ENCODE measurements at places on chromosomes 6 and 20.
A peak's percentile ranks its signal among the peaks of the same experiment; 100 is the strongest.

- DNase-seq, result no peak
Observed at GRCh38 chr6:131924881-131925474, 26.2 kb downstream of the CCN2 start.

GRCh38 chr20:11686820-11687543 is 230.7 kb upstream of the BTBD3 start:
- DNase-seq, result no peak

- no peak for DNase-seq
Observed at GRCh38 chr20:62472138-62472940, 3.5 kb downstream of the GATA5 start.

DNA sequence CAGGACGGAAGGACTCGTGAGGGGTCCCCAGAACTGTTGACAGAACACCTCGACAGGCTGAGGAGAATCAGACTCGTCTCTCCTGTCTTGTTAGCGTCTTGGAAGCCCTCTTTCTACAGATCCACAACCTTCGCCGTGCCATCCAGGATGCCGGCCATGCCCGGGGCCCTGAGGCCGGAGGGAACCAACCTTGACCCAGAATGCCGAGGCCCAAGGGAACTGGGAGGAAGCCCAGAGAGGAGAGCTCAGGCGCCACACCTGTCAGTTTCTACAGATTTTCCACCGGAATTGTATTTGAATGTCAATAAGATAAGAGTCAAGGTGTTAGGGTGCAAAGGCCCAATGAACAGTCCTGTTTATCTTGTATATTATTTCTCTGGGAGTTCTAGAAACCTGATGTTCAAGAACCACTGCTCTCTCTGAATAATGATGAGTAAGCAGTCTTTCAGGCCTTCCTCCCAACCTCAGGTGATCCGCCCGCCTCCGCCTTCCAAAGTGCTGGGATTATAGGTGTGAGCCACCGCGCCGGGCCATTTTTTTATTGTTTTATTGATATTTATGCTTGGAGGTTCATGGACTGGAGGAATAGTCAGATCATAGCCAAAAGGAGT is 799 bp upstream of the ME1 start:
- DNase-seq, result no peak

DNA sequence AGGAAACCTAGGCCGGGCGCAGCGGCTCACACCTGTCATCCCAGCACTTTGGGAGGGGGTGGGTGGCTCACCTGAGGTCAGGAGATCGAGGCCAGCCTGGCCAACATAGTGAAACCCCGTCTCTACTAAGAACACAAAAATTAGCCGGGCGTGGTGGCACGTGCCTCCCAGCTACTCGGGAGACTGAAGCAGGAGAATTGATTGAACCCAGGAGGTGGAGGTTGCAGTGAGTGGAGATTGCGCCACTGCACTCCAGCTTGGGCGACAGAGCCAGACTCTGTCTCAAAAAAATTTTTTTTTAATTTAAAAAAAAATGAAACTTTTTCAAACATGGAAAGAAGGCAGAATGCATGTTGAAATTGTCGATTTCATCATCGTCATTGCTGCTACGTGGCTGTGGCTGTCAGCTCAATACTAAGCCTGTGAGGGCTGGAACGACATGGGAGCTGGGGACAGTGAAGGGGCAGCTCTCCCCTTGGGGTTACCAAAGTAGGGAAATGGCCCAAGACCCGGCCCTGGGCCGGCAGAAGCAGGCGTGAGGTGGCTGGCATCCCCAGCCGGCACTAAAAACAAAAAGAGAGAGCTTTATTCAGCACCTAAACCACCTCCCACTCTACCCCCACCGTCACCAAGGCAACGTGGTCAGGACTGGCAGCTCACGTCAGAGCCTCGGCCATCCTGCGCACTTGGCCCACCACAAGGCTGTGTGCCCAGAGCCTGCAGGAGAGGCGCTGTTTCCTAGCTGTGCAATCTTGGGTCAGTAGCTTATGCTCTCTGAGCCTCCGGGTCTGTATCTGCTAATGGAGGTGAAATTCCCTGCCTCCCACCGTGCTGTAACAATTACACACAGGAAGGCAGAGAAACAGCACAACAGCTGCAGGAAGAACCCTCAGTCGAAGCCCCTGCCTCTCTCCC is 30.8 kb downstream of the AGPAT4 start:
- DNase-seq, result no peak

GRCh38 chr6:105608711-105609374 is 206.0 kb upstream of the PREP start:
- DNase-seq, result peak; percentile 91

- peak; percentile 64 for DNase-seq
Observed at GRCh38 chr6:139546106-139546472, 171.6 kb upstream of the CITED2 start.

DNA sequence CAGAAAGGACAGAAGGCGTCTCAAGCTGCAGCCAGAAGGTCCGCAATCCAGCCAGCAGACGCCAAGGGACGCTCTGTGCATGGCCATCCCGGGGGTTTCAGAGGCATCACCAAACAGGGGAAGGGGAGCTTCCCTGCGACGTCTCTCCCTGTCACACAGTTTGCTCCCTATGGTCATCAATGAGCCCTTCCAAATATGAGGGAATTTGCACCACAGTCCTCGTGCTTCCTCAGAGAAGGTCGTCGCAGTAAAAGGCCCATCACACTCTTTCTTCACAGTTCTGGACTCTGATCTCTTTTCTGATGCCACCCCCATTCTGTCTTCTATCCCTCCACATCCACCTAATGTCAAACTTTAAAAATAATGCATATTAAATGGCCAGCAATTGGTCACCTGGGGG is 10.2 kb upstream of the FOXC1 start:
- no peak for DNase-seq

DNA sequence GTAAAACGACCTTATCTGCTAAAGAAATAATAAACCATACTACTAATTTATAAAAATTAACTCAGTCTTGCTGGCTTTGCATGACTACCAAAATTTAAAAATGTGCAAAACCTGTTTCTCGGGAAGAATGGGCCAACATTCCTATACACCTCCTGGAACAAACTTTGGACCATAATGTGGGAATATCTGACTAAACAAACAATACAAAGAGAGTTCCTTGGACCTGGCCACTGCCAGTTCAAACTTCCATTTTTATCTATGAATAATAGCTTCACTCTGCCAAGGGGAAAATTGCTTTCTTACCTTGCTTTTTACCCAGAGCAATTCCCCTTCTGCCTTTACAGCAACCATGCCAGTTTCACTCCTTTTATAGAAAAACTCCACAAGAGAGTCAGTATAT is 38.7 kb upstream of the POU5F1 start:
- DNase-seq, result no peak

- no peak for DNase-seq
Observed at GRCh38 chr6:108253241-108253640, 7.6 kb downstream of the SNX3 start.

DNA sequence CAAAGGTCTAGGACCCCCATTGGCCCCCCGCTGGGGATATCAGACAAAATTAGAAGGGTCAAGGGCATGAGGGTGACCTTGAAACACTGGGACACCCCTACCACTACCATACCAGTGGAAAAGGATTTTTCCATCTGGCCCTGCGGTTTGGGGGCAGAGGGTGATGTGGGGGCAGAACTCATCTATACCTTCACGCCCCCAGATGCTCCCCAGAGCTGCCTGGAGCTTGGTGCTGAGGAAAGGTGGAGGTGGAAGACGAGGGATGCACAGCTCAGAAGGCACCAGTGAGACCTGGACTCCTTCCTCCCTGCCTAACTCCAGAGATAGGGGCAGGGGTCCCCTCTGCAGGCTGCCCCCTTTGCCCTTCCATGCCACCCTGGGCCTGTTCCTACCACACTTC is 1.1 kb downstream of the COX4I2 start:
- DNase-seq, result no peak

GRCh38 chr6:43142101-43142500 is 29.0 kb upstream of the SRF start:
- no peak for DNase-seq

DNA sequence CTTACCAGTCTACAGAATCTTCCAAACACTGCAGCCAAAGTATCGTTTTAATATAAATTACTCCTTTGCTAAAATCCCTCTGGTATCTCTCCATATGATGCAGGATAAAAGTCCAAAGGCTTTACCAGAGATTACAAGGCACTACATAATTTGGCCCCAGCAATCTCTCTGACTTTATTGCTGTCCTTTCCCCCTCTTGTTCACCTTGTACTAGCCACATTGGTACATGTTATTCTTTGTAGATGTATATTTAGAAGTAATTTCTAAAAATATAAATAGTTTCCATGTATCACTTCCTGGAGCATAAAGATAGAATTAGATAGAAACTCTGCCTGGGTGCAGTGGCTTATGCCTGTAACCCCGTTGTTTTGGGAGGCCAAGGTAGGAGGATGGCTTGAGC is 28.7 kb upstream of the FAM83B start:
- no peak for DNase-seq

DNA sequence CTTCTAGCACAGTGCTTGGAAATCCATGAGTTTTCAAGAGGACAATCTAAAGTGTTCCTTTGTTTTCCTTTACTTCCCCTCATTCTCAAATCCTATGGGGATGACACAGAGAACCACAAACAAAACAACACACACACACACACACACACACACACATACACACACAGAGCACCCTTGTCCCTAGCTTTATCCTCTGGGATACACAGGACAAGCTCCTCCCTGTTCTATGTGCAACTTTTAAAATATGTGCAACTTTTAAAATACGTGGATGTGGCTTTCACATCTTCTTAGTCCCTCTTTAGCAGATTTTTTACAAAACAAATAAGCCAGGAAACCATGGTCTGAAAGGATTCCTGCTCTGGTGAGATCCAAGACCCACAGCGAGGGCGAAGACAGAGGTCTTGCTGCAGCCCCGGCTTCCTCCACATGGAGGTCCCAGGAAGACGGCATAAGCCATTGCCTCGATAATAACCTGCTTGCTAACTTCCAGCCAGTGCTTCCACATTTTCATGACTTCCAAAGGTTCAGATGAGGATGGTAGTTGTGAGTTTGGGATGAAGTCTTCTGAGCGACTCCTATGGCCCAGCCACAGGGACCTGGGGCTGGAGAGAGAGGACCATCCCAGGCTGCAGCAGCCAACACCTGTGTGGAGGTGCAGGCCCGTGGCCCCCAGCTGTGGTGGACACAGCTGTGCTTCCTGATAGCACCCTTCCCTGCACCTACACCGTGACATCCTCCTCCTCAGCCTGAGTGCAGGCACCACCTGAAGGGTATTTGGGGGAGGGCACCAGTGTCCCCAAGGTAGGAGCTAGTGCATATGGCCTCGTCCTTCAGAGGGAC is 62.8 kb upstream of the CD93 start:
- no peak for DNase-seq

DNA sequence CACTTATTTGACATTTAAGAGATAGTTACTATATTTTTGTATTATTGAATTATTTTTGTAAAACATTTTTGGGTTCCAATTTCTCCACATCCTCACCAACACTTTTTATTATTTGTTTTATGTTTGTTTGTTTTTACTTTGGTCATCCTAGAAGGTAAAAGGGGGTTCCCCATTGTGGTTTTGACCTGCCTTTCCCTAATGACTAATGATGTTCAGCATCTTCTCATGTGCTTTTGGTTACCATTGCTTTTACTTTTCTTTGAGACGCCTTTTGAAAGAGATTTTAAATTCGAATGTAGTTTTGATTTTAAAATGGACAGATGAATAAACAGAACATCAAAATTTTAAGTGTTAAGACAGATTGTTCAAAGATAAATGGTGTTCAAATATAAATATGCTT is 46.9 kb downstream of the AK9 start:
- DNase-seq, result no peak

DNA sequence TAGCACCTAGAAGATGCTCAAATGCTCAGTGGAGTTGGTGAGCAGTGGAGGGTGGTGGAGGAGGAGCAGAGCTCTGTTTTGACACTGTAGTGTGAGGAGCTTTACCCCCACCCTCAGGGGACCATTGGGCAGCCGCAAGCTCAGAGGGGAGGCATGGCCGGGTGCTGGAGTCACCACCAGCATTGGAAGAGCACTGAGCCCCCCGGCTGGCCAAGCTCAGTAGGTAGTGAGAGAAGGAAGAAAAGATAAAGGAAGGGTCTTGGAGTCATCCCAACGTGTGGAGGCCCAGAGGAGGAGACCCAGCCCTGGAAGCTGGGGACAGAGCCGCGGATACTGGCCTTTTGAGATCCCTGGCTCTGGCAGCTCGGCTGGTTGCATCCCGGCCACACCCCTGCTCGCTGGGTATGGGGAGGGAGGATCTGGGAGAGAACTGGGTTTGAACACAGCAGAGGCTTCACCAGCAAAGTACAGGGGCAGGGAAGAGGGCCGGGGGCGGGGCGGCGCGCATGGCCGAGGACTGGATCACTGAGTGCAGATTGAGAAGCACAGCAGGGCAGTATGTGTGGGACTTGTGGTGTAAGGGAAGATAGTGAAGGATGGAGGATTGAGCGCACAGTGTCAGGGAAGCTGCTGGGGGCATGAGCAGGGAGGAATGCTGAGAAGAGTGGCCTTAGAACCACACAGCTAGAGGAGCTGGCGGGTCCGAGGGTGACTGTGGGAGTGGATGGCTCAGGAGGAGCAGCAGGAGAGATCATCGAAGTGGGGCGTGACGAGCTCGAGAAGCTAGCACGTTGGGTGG is 24.4 kb downstream of the SYNDIG1 start:
- DNase-seq, result no peak

GRCh38 chr6:30711758-30712380 is 5.2 kb downstream of the MDC1 start:
- DNase-seq, result no peak

DNA sequence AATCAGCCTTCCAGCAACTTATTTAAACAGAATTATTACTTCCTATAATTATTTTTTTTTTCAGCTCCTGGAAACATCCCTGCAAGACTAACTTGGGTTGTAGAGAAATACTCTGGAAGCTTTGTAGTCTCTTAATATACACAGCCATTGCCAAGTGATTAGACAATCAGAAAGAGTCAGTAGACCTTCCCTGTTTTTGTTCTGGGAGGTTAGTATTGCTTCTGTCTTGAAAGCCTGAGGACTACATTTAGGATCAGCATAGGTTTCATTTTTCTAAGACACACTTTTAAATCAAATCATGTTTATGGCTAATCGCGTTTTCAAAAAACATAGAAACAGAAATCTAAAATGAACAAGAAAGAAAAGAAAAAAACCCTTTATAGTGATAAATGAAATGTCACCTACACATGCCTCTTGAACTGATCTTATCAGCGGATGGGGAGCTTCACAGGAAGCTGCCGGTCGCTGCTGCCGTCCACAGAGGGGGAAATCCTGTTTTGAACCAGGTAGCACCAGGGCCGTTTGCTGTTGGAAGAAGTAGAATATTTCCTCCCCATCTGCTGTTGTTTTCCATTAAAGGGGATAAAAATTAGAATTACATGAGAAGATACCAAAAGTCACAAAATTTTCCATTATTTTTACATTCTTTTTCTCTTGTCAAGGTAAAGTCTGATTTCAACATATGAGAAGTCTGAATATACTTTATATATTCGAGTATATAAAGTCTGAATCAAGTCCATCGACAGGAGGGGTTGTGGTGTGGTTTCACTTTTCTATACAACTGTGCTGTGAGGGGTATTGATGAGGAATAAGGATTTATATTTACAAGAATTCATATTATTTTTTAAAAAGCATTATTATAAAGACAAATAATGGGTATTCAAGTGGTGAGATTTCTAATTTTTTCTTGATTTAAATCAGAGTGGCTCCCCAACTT is 94.6 kb downstream of the ARMC2 start:
- DNase-seq, result no peak

GRCh38 chr6:75608956-75609533 is 7.4 kb downstream of the SENP6 start:
- DNase-seq, result no peak

Data from fibroblast of skin of left quadriceps (primary cell).